ENCODE measurements at places on chromosomes 1 and 21.
A peak's percentile ranks its signal among the peaks of the same experiment; 100 is the strongest.

DNA sequence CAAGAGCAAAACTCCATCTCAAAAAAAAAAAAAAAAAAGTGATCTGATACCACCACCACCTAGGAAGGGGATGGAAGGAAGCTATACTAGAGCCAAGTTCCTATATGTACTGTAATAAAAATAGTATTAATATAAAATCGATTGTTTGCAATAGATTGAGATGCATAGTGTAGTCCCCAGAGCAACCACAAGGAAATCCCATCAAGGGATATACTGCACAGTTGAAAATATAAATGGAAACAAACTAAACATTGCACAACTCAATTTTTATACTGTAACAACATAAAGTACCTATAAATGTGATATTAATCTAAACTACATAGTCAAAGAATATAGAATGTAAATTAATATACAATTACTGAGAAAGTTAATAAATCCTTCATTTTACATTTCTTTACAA lies 20.9 kb upstream of the PSMG1 start:
- DNase-seq, result no peak

DNA sequence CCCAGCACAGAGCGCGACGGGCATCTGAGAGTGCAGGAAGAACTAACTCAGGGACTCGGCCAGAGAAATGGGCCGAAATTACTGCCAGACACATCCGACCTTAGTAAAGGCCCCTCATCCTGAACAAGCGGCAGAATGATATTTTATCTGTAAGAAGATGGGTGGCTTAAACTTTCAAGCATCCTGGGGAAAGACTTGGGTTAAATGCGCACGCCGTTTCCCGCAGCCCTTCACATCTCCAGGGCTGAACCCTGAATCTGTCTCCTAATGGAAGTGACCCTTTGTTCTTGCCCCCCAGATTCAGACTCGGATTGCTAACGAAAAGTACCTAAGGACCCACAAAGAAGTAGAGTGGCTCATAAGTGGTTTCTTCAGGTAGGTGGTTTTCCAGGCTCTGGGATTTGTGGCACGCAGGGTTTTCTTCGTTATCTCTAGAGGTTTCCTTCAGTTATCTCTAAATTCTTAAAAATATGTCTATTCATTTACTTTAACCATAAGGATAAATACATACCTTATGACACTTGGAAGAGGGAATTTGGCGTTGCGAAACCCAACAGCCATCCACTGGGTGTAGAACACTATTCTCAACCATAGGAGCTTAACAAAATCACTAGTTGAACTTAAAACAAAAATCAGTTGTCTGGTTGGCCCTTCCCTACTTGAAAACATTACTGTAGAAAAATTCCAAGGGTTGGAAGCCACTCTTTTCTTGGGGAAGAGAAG lies 627 bp downstream of the RIIAD1 start:
- no peak for DNase-seq

- DNase-seq, result no peak
These were observed 1.5 kb downstream of the IL22RA1 start for GRCh38 chr1:24141311-24141997.

- DNase-seq, result peak; percentile 66
These were observed 2.1 kb downstream of the PCP4L1 start for GRCh38 chr1:161260376-161261260.

GRCh38 chr1:178060789-178061556 lies 32.9 kb upstream of the RASAL2 start:
- DNase-seq, result no peak

- no peak for DNase-seq
These were observed 40.2 kb downstream of the ADAMTS1 start for GRCh38 chr21:26804895-26805609.

GRCh38 chr1:90854397-90854924 lies 137.4 kb upstream of the BARHL2 start:
- DNase-seq, result no peak

GRCh38 chr1:156559086-156559796 lies 13.1 kb downstream of the IQGAP3 start:
- DNase-seq, result peak; percentile 73

GRCh38 chr1:204602111-204602579 lies 83.4 kb downstream of the LRRN2 start:
- DNase-seq, result no peak

- DNase-seq, result no peak
These were observed 167.9 kb downstream of the DYRK1A start for GRCh38 chr21:37534431-37534830.

- DNase-seq, result no peak
These were observed 438.3 kb downstream of the CAMTA1 start for GRCh38 chr1:7223334-7224080.

- DNase-seq, result no peak
These were observed 3.5 kb downstream of the RGS4 start for GRCh38 chr1:163072658-163073057.

DNA sequence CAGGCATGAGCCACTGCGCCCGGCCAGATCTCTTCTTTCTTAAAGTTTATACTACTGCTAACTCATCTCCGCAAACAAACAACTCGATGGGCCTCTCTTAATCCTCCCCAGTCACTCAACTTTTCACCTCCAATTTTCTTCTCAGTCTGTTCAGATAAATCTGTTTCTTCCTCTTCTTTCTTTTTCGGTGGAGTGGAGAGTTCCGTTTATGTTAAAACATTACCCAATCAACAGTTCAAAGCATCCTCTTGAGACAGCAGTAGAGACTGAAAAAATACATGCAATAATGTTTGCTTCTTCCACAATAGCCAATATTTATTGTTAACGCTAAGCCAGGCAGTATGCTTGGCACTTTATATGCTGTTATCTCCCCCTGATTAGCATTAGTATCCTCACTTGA lies 1.4 kb upstream of the ANKRD13C start:
- DNase-seq, result no peak

DNA sequence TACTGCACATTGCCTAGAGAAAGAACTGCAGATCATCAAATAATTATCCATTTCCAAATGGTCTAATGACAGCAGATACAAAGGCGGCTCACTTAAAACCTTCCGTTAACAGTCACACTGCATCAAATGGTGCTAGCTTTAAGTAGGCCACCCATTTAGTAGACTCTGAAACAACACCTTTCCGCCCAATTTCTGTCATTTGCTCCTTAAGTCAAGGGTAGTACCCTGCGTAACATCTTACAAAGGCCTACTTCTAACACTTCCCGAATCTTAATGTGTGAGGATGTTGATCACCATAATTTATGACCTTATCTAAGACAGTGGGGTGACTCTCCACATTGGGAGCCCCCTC lies 692 bp upstream of the RALGPS2 start:
- DNase-seq, result peak; percentile 75

- no peak for DNase-seq
These were observed 935 bp upstream of the COG2 start for GRCh38 chr1:230641346-230641745.

DNA sequence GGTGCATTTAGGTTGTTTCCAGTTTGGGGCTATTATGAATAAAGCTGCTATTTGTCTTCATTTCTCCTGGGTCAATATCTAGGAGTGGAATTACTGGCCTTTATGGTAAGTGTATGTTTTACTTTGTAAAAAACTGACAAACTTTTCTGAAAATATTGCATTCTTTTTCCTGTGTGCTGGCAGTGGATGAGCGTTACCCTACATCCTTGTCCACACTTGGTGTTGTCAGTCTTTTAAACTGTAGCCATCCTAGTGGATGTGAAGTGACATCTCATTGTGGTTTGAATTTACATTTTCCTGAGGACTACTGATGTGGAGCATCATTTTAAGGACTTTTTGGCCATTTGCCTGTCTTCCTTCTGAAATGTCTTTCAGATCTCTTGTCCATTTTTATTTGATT lies 35.9 kb downstream of the TRPM2 start:
- no peak for DNase-seq

DNA sequence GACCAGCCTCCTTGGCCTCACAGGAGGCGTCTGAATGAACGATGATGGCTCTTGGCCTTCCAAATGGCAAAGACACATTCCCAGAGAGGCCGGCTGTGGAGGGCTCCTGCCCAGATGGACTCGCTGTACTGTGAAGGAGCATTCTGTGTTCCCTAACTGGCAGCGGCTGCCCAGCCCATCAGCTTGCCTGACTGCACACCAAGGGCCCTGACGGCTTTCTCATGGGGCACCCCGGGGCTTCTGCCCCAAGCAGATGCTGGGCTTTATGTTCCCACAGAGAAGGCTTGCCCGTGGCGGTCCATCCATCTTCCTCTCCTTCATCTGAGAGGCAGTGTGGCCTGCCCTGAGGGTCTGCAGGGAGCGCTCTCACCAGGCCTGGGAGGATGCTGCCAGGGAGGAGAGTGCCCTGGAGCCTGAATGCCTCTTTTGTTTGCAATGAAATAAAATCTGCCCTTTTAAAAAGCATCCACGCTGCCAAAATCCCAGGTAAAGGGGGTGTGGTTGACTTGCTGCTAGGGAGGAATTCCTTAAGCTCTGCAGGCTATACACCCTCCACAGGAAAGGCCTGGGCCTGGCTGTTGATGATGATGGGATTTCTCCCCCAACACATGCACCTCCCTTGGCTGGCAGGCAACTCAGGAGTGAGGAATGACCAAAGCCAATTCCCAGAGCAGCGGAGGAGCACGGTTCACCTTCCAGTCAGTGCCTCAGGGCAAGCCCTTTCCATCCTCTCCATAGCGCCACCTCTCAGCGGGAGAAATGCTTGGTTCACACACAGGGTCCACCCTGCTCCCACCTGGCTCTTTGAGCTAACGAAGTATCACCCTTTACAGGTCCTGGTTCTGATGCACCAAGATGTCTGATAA lies 84.6 kb upstream of the SSX2IP start:
- no peak for DNase-seq

- DNase-seq, result no peak
These were observed 224.8 kb upstream of the KCNK2 start for GRCh38 chr1:214857716-214858115.

GRCh38 chr1:180548686-180549317 lies 10.0 kb upstream of the OVAAL start:
- no peak for DNase-seq

DNA sequence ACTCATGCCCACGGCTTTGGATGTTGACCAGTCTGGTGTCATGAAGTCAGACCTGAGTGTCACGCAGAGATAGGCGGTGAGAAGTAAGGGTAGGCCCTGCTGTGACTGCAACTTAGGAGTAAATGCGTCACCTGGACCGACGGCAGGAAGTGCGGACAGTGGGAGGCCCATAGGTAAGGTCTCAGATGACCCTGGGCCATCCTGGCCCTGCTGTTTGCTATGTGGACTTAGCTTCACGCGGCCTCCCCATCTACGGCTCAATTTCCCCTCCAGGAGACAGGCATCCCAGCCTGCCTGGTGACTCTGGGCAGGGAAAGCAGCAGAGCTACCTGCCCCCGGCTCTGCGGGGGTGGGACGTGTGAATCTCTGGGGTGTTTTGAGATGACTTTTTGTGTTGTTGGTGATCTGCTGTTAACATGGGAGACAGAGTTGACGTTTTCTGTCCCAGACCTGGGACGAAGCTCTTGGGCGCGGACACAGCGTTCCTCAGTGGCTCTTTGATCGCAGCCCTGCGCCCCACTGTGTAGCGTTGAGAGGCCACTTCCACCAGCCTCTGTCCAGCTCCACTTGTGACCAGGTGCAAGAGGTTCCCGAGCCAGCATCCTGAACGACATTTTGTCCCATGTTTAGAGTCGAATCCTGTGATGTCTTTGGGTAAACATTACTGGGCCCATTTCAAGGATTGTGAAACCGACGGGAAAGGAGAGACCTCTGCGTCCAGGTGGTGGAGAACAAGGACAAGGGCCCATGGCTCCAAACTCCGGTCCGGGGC lies 39.9 kb downstream of the CRYAA start:
- no peak for DNase-seq

DNA sequence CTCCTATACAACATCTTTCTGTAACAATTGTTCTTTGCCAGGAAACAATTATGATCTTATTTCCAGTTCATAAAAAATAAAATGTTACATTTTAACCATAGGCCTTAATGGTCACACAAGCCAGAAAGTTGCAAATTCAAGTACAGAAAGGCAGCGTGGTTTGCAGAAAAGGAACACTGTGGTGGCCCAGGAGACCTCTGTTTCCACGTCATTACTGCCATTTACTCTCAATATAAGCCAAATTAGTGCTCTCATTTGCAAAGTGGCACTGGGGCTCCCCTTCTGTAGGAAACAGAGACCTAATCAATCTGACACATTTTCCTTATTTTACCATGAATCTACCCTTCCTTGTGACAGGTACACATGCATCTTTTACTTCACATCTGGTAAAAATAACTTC lies 79.3 kb upstream of the TLR5 start:
- peak; percentile 79 for DNase-seq

DNA sequence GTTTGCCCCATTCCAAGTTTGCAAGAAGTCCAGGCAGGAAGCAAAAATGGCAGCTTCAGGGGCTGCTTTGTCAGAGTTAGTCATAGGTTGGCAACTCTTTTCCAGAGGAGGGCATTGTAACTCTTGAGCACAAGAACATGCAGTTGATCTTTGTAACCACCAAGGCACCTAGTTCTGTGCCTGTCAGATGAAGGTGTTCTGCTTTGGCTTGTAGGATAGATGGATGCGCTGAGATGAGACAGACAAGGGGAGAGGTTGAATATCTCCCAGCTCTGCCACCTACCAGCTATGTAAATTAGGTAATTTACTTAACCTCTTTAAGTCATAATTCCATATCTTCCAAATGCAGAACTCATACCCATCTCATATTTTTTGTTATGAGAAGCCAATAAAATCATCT lies 89.3 kb downstream of the ZNF648 start:
- DNase-seq, result no peak

DNA sequence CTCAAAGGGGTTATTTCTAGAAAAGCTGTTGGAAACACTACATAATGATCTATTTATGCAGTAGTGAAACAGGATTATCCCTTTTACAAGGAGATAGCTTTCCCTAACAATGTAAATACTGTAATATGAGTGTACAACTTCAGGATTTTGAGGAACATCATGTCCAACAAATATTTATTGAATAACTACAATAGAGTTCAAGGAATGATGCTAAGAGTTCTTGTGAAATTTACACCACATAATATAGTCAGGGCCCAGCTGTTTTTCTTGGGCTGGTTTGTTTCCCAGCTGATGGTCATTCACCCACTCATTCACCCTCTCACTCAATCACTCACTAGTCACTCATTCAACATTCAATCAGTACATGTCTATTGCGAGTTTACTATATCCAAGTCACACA lies 12.3 kb upstream of the LYPLAL1 start:
- DNase-seq, result no peak

DNA sequence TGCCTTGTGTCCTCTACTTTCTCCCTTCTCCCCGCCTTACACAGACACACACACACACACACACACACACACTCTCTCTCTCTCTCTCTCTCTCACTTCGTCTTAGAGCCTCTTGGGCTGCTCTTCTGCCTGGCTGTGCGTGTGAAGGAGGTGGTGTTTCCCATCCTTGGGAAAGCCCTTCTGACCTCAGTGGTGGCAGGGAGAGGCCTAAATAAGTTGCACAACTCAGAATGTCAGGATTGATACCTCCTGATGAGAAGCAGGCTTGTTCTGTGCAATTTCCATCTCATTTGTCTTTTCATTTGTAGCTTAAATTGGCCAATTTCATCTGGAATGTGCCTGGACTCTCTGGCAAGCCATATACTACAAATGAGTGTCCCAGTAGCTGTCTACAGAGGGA lies 25.0 kb downstream of the LRRN2 start:
- no peak for DNase-seq

GRCh38 chr1:160406131-160406968 lies 6.0 kb downstream of the VANGL2 start:
- no peak for DNase-seq

GRCh38 chr1:161193561-161194235 lies 5.2 kb downstream of the ADAMTS4 start:
- DNase-seq, result no peak

Data from Karpas-422 (cell line).